ENCODE measurements at places on chromosomes 5 and 9.

DNA sequence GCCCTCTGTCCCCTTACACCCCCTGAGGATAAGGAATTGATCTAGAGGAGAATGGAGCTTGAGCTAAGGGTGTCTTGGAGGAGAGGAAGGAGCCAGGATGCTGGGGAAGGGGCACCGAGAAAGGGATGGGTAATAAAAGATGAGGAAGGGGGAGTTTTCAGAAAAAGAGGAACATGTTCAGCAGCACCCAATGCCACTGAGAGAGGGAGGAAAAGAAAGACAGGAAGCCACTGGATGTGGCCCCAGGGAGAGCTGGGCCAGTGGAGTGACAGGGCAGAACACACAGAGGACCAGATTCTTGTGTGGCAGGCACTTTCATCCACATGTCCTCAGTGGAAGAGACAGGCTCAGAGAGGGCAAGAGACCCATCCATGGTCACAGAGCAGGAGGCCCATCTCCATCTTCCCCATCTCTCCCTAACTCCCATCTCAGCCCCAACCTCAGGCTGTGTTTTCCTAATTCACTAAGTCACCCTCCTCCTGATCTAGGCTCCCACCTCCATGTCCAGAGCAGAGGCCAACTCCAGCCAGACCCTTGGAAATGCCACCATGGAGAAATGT, 7.2 kb downstream of the PFN3 start:
- no peak for DNase-seq

DNA sequence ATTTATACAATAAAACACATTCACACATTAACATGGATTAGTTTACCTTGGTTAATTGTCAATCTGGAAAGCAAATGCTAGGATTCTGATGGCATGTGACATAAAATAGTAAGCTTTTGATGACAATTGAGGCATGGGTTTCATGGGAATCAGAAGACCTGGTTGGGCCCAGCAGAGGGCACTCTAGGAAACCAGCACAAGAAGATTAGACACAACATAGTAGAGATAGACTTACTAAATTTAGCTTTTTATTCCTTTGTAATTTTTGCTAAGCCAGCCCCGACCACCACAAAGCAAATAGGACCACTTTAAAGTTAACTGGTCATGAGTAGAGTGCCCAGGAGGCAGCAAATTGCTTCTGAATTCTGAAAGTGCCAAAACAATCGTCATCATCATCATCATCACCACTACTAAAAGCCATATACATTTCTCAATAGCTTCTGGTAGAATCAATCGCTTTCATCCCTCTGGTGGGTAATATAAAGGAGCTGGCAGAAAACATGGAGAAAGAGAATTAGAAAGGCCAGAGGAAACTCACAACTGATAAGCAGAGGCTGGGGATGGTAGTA, 163.2 kb downstream of the ARRDC3 start:
- DNase-seq = no peak

DNA sequence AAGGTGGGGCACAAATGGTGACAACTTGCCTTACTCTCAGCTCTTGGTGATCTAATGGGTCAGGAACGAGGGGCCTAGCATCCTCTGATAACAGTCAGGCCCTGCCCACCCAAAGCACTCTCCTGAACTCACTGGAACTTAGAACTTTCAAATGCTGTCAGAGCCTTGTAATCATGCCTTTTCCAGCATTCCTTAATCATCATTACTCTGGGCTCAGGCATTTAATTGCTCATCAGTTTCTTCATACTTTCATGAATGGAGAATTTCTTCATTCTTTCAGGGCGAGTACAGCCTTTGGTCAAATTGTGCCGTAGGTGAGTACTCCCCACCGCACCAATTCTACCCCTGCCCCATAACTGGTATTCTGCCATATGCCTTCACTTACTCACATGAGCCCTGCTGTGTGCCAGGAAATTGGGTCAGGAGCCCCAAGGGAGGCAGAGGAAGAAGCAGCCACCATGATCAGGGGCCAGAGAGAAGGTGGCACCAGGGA, 30.2 kb upstream of the DUSP1 start:
- no peak for DNase-seq

DNA sequence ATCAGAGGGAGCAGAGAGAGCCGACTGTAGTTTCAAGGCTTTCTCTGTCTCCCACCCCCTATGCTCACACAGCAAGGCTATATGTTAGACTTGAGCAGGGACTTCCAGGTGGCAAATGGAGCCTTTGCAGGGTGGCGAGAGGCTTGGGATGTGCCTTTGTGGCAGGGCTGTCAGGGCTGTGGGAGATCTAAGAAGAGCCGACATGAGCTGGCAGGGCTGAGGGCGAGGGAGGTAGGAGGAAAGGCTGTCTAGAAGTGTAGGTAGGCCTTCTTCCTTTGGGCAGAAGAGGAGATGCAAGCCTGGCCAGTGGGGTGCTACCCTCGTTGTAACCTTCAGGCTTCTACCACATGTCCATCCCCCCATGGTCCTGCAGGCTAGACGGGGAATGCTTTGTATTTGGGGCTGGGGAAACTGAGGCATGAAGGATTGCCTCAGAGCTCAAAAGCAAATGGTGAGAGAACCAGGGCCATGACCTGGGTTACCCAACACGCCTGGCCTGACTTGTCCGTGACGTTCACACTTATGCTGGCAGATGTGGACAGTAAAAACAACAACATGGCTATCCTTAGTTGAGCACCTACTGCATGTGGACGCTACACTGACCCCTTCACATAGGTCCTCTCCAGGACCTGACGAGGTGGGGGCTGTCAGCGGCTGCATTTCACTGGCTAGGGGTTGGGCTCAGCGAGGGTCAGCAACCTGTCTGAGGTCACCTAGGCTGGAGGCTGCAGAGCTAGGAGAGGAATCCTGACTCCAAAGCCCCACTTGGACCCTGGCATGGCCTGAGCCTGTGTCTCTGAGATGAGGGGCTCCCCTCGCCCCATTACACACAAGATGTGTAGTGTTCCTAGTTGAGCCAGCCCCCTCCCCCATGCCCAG, 15.3 kb downstream of the CXXC5 start:
- no peak for DNase-seq

DNA sequence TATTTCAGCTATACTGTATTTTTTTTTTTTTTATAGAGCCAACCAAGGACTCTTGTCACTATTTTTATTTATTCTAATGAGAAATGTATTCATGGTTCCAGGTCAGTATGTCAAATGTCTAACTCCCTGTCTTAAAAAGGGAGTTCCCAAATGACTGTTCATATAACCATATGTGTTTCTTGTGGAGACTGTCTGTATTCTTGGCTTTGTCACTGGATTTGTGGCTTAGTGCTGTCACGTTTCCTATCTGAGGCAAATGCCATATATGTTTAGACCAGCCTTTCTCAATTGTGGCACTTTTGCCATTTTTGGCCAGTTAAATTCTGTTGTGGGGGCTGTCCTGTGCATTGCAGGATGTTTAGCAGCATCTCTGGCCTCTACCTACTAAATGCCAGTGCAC, 3.1 kb downstream of the GCNT1 start:
- DNase-seq = no peak

DNA sequence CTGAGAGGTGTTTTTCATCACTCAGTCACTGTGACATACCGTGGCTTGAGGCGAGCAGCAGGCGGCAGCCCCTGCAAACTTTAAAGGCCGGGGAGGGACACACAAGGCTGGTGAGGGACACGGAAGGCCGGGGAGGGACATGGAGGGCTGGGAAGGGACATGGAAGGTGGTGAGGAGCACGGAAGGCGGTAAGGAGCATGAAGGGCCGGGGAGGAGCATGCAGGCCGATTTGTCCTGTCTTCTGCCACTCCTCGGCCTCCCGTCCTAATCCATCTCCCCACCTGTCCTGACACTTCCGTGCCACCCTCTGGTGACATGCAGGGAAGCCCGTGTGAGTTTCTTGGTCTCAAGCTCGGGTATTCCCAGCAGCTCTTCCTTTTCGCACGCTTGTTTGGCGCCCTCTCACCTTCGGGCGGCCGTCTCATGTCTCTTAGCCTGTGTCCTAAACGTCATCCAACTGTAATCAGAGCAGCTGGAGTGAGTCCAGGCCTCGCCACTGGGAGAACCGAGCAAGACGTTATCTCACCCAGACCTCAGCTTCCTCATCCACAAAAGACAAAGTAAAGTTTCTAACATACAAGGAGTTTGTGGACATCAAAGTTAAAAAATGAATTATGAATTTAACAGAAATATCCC, 126.5 kb downstream of the MRPL36 start:
- no peak for DNase-seq

DNA sequence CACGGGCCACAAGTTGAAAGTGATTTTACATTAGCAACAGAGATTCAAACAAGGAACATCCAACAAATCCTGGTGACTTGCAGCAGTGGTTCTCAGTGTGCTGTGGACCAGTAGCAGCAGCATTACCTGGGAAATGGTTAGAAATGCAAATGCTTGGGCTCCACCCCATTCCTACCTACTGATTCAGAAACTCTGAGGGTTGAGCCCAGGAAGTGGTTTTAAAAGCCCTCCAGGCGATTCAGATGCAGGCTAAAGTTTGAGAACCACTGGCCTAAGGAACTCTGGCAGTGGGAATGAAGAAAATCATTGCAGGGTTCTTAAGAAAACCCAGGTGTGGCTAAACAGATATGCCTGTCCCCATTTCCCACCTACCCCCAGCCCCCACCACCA, 398.8 kb downstream of the ENC1 start:
- no peak for DNase-seq

DNA sequence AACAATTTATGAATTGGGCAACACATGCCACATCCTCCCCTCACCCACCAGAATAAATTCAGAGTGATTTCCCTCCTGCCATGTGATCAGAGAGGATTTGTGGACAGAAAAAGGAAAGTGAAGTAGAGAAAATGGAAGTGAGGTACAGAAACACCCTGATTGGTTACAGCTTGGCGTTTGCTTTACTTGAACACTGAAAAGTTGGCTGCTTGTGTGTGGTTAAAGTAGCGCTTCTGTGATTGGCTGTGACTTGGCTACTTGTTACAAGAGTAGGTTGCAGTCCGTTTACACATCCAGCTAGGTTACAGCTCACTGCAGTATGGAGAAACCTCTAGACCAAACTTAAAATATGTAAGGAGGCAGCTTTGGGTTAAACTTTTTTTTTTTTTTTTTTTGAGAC, 205.2 kb upstream of the ZNF608 start:
- DNase-seq = no peak

DNA sequence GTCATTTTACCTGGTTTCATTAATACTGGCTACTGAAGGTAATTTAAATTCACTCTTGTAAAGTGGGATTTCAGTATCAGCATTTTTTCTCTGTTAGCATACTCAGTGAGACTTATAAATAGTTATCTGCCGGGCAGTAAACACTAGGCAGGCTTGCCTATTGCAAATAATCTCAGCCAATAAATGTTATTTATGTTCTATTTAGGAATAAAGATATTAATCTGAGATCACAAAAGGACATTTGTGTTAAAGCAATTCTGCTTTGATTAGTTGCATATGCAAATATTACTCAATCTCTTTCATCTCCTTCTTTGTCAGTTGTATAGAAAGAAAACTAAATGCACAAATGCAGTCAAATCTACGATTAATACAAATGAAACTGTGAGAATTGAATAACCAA, 827.8 kb downstream of the TLE4 start:
- no peak for DNase-seq

DNA sequence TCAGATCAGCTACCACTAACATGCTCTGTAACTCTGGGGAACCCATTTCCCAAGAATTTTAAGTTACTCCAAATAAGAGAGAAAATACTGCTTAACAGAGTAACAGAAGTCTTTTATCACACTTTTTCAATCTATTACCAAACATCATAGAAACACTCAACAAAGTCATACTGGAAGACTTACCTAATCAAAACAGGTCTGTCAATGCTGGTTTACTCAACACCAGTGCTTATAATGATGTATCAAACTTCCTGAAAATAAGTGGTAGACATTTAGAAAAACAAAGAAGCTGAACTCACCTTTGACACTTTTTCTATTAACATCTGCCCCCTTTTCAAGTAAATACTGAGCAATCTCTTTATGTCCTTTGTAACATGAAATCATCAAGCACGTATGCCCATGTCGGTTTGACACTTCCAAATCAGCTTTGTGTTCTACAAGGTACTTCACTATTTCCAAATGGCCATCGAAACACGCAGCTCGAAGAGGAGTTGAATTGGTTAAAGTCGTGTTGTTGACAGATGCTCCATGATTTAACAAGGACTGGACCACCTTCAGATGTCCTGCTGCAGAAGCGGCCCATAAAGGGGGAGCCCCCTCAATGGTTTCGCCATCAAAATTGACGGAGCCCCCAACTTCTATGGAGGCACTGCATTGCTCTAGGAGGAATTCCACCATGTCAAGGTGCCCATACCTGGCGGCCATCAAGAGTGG, 1.8 kb downstream of the FEM1C start:
- no peak for DNase-seq

DNA sequence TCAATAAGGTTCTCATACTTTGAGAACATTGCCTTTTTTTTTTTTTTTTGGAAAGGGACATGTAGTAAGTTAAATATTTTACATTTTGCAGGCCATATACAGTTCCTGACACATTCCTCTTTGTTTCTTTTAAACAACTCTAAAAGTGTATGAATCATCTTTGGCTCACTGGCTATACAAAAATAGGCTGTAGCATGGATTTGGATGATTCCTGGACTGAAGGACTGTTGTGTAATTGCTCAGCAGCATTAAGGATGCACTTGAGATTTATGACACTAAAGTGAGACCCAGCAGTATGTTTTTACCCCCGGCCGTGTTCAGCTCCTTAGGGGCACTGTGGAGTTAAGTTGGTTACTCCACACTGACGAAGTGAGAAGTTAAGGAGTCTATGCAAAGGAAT, 41.3 kb downstream of the VPS13A start:
- DNase-seq = no peak

DNA sequence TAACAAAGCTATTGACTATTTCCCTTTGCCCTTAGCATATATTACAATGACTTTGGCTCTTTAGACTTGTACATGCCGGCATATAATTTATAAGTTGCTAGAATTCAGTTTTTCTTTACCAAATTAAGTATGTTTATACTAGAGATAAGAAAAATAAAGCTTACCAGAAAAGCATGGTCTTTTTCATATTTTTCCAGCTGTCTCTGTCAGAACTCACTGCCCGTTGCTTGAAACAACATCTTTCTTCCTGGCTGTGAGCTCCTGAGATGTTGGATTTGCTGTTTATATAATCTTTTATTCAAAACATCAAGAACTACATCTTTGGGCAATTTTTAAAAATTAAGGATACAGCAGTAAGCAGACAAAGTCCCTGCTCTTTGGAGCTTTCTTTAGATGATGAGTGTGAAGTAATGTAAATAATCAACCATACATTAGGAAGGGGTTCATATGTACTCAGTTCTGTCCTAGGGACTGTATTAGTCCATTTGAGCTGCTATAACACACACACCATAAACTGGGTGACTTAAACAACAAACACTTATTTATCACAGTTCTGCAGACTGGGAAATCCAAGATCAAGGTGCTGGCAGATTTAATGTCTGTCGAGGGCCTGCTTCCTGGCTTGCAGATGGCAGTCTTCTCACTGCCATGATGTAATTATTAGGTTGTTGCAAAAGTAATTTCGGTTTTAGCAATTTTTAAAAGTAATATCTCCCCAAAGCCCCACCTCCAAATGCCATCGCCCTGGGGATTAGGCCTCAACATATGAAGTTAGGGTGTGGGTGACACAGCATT, 45.4 kb upstream of the RANBP3L start:
- no peak for DNase-seq

Measured in anterior cingulate cortex (tissue), 58 donors.